ENCODE measurements at places on chromosomes 5 and 9.

- DNase-seq, result no peak
Measured at GRCh38 chr5:151892393-151892792, 32.3 kb downstream of the GLRA1 start.

GRCh38 chr9:133677126-133678010 is 41.2 kb downstream of the DBH start:
- DNase-seq, result peak; percentile 77

- peak; percentile 27 for DNase-seq
Measured at GRCh38 chr5:143698574-143698973, 113.4 kb upstream of the HMHB1 start.

GRCh38 chr5:126509339-126509738 is 85.7 kb downstream of the ALDH7A1 start:
- no peak for DNase-seq

Data from activated CD4-positive, alpha-beta memory T cell treated with anti-CD3 and anti-CD28 coated beads for 36 hours (primary cell).